Naive thymus-derived CD8-positive, alpha-beta T cell (primary cell): ENCODE measurements at places on chromosomes 7 and 10.
A peak's percentile ranks its signal among the peaks of the same experiment; 100 is the strongest.

GRCh38 chr7:27161721-27162560 lies 3.4 kb downstream of the HOXA9 start:
- DNase-seq, result no peak

GRCh38 chr7:142795339-142795863 lies 24.6 kb downstream of the PRSS2 start:
- peak; percentile 63 for DNase-seq

DNA sequence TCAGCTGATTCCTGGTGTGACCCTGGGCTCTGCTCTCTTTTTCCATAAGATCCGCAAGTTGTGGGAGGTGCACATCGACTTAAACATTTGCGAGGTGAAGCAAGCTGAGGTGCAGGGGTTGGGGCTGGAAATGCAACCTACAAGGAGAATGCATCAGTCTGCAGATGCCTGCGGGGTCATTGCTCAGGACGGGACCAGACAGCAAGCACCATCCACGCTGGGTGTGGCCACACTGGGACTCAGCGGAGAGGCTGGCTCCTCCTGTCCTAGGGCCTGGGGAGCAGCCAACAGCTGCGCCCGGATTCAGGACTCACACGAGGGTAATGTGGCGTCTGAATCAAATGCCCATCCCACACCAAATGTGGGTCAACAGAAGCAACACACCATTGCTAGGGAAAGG lies 33.8 kb downstream of the STK32C start:
- no peak for DNase-seq

- DNase-seq, result peak; percentile 16
Observed at GRCh38 chr7:41943094-41943577, 240.2 kb upstream of the INHBA start.

GRCh38 chr7:510782-511281 lies 8.8 kb downstream of the PDGFA start:
- DNase-seq, result no peak

GRCh38 chr10:73506491-73506890 lies 10.7 kb upstream of the PPP3CB start:
- DNase-seq, result no peak

GRCh38 chr7:93307131-93307660 lies 75.0 kb downstream of the VPS50 start:
- DNase-seq, result no peak

- DNase-seq, result no peak
Observed at GRCh38 chr7:104569751-104570150, 241.3 kb downstream of the LHFPL3 start.

- DNase-seq, result no peak
Observed at GRCh38 chr7:64874562-64875250, 28.4 kb upstream of the ZNF273 start.

DNA sequence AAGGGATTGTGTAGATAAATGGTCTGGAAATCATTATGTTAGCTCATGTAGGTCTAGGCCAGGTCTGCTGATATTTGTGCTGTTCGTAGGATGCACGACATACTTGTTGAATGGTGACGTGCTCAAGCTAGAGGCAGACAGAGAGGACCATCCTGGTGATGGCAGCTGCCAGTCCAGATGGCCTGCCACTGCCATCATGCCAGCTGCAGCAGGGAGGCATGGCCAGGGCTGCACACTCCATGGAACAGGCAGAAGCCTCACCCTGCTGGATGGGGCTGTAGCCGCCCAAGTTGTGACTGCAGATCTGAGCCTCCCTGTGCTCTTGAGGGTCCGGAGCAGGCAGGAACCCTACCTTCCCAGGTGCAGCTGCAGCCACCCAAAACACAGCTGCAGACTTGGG lies 80.3 kb downstream of the SPDYE5 start:
- no peak for DNase-seq

DNA sequence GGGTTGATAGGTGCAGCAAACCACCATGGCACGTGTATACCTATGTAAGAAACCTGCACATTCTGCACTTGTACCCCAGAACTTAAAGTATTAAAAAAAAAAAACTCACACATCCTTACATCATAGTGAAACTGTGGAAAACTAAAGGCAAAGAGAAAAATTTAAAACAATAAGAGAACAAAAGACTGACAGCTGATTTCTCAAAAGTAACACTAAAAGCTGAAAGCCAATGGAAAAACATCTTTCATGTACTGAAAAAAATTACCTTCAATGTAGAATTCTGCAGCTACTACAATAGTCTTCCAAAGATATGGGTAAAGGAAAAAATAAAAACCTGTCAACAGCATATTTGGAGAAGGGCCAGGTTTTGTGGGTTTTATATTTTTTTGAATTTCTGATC lies 729.1 kb upstream of the NRP1 start:
- no peak for DNase-seq

DNA sequence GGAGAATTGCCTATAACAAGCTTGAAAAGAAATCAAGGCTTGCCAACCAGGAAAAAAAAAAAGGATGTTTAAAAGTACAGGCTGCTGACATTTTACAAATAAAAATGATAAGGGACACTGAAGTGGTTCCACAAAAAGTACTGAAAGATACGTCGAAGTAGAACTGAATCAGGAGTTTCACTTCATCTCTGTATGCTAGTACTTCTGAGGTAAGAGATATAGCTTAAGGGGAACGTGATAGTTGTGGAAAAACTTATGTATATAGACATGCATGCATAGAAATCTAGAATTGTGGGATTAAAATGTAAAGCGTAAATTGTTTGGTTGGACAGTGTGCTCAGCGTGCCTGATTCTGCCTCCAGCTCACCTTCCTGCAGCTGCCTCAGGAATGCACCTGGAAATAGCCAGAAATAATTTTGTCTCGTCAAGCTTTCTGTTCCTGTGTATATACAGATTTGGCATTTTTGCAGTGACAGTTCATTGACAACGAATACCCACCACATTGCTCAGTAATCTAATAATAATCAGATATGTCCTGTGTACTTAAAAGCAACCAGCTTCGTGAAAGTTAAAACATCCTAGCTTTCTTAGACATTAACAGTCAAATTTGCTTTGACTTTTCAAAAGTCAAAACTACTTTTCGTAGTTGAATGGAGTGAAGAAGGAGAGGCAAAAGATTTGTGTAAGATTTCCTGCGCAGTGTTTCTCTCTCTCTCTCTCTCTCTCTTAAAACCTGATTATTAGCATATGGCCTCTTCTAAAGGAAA lies 1.4 kb downstream of the SOSTDC1 start:
- no peak for DNase-seq

DNA sequence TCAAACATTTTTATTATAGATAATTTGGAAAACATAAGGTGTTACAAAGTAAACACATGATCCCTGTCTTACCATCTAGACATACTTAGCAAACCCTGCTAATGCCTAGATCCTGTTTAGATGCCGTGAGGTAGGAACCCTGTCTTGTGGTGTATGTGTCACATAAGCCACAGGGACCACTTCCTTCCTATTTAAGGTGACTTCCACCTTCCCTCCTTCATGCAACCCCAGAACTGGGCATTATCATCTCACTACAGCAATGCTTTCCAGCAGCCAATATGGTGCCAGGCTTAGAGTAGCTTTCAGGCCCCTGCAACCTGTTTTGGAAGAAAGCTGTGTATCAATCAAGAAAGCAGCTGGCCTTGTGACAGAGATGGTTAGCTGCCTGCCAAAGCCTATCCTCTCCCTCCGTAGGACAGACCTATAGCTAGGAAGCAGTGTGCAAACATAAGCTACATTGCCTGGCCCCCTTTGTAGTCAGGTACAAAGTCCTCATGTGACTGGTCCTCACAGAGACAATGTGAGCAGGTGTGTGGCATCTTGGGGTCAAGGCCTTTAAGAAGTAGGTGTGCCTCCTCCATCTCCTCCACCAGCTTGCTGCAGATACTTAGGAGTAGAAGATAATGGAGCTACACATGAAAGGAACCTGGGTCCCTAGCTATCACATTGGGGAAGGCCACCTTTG lies 146.8 kb downstream of the SPAG6 start:
- DNase-seq, result peak; percentile 17

GRCh38 chr7:116981939-116982338 lies 28.6 kb downstream of the ST7 start:
- no peak for DNase-seq

DNA sequence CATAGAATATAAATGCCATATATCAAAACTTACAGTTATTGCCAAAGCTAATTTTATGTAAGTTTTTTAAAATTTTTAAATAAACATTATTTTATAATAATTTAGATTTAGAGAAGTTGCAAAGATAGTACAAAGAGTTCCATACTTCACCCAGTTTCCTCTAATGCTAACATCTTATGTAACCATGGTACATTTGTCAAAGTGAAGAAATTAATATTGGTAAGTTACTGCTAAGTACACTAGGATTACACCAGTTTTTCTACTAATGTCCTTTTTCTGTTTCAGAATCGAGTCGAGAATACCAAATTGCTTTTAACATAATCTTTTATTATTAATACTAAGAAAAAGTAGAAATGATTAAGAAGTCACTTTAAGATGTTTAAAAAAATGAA lies 29.2 kb downstream of the CSGALNACT2 start:
- DNase-seq, result no peak

DNA sequence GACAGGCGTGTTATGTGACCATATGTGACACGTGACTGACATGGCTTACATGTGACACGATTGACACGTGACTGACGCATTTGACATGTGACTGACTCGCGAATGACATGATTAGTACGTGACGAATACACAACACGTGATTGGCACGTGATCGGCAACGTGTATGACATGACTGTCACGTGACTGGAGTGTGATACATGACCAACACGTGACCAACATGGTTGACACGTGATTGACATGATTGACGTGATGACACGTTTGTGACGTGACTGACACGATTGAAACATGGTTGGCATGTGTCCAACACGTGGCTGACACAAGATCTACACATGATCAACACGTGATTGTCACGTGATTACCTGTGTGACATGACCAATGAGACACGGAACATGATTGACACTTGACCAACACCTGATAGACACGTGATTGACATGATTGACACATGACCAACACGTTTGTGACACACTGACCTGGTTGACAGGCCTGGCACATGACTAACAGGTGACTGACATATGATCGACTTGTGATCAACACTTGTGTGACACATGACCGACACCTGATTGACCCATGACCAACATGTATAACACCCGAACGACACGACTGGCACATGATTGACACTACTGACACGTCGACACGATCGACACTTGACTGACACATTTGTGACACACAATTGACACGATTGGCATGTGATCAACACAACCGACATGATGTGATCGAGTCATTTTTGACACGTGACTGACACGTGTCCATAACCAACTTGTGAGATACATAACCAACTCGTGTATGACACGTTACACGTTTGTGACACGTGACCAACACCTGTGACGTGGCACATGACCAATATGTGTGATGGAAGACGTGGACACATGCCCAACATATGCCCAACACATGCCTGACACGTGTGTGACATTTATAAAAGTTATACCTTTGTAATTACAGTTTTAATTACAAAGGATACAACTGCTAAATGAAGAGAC lies 21.1 kb downstream of the CRPPA start:
- DNase-seq, result no peak

- no peak for DNase-seq
Observed at GRCh38 chr10:8174762-8175161, 120.3 kb downstream of the GATA3 start.

DNA sequence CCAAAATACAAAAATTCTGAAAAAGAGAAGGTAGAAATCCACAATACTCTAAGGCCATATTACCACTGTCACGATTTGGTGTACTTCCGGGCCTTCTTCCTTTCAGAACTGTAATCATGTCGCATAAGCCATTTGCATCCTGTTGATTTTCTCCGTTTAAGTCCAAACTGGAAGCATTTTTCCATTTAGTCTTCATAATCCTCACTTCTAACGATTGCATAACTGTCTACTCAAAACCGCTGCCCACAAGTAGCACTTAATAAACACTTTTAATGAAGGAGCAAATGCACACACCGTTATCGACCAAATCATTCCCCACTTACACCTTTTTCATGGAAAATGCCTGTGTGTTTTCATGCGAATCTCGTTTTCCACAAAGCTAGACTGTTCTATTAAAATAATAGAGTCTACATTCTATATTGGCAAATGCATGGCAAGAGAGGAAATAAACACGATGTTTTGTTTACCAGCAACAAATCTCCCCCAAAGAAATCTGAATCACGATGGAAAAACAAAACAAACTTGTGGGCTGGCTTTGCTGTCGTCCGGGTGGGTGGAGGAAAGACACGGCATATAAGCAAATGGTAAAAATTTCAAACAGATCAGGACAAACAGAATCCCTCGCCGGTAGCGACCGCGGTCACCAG lies 1.0 kb downstream of the ATE1 start:
- DNase-seq, result peak; percentile 10

DNA sequence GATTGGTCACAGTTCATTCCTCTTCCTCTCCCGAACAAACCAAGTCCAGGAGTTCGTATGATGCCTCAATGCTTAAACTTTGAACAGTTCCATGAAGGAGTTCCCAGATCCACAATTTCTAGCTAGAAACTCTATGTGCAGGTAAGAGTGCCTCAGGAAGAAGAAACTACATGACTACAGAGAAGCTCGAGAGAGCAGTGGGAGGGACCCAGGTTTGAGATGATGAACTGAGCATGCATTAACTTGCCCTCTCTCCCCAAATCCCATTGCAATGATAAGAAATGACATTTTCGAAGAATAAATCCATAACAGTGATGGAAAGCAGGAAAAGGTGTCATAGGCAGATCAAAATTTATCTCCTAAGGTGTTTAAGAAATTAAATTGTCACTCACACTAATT lies 140.6 kb upstream of the JCAD start:
- DNase-seq, result no peak

DNA sequence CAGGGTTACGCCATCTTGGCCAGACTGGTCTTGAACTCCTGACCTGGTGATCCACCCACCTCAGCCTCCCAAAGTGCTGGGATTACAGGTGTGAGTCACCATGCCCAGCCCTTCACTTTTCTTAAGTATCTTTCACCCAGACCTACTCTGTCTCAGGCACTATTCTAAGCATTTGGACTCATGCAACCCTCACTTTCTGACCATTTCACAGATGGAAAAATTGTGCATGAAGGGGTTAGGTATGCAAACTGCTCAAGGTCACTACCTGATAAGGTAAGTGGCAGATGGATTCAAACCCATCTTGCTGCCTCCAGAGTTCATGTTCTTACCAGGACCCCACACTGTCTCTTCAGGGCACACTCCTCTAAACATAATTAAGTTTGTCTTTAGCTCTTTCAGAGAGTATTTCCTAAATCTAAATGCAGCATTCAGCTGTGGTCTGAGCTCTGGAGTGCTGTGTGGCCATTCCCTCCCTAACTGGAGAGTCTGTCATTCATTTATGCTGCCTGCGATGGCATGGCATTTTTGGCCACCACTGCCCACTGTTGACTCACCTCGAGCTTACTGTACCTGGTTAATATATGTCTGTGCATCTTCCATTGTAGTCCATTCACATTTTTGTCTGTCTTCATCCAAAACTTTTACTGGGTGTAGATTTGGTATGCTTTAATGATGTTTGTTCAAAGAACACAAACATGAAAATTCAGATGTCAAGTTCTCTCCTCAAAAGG lies 88.4 kb downstream of the CCDC71L start:
- no peak for DNase-seq

GRCh38 chr10:77817541-77817940 lies 109.0 kb downstream of the DLG5 start:
- no peak for DNase-seq
